Lung (tissue), 17 donors: ENCODE measurements at places on chromosomes 6 and 20.

DNA sequence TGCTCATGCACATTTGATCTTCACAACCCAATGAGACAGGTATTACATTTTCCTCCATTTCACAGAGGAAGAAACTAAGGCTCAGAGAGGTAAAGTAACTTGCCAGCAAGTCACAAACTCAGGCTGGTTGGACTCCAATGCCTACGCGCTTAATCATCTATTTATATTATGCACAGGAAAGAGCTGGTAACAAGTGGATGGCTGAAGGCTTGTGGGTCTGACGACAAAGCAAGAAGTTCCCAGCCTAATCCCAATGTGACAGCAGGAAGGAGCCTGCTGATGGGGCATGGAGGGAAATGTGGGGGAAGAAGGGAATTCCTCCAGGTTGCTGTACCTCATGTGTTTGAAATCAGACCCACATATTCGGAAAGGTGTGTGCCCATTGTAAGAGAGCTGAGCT lies 3.9 kb downstream of the CDH22 start:
- H3K4me3 ChIP-seq = no peak overlapping the region
- no peak for DNase-seq
- H3K27ac ChIP-seq = no peak overlapping the region
- peaks cover 27% of the 10 kb centered on the region for H3K27me3 ChIP-seq
- no peaks in the 10 kb centered on the region for H3K36me3 ChIP-seq

GRCh38 chr20:35490736-35491181 lies 35.4 kb downstream of the CEP250 start:
- H3K4me3 ChIP-seq = peak overlapping the region; percentile 19
- H3K27me3 ChIP-seq = no peaks in the 10 kb centered on the region
- peaks cover 7% of the 10 kb centered on the region for H3K36me3 ChIP-seq
- peak overlapping the region; percentile 50 for H3K27ac ChIP-seq
- no peaks in the 10 kb centered on the region for H3K4me1 ChIP-seq

DNA sequence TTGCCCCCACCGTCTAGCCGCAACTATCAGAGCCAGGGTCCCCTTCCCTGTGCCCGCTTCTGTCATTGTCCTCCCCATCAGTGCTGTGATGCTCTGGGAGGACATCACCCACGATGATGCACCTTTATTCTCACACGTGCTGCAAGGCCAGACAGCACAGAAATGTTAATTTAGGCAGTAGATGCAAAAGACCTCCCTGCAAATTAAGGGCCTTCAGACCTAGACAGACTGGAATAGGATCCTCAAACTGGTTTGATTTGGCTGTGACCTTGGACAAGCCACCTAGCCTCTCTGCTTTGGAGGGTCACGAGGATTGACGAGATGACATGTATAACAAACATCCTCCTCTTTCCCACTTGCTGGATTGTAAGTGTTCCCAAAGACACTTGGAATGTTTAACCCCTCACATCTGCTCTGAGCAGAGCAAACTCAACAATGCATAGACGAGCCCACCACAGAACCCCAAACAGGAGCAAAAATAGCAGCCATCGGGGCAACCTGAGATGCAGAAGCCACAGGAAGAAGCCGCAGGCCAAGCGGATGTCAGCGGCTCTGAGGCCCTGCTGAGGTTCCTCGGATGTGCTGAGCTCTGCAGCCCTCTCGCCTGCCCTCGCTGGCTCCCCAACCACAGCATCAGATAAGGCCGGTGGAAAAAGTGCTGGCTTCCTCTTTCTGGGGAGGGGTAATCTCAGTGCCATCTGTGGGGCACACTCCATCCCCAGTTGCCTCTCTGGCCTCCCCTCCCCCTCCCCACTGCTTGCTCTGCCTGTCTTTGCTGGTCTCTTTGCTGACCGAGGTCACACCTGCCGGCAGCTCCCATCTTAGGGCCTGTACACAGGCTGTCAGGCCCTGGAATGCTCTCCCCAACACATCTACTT lies 35.3 kb downstream of the TOX2 start:
- peaks cover 10% of the 10 kb centered on the region for H3K4me1 ChIP-seq
- H3K4me3 ChIP-seq = no peak overlapping the region
- H3K27me3 ChIP-seq = no peaks in the 10 kb centered on the region
- DNase-seq = no peak

GRCh38 chr6:3766214-3766613 lies 14.7 kb upstream of the PXDC1 start:
- H3K4me3 ChIP-seq = no peak overlapping the region
- no peak for DNase-seq
- no peaks in the 10 kb centered on the region for H3K36me3 ChIP-seq
- peaks cover 7% of the 10 kb centered on the region for H3K4me1 ChIP-seq
- H3K27me3 ChIP-seq = no peaks in the 10 kb centered on the region

DNA sequence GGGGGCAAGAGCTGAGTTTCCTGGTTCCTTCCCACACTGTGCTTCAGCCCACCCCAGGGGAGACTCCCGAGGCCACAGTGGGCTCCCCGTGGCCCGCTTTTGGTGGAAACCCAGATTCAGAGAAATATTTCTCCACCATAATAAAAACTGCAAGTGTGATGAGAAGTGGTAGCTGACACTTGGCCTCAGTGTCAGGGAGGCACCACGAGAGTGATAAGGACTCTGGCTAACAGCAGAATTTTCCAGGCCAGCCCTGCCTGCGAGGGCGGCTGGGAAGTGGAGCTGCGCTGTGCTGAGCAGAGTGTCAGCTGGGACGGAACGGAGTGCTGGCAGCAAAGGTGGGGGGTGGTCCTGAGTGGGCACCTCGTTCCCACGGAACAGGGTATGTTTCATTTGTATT lies 22.5 kb downstream of the SPATA2 start:
- H3K36me3 ChIP-seq = peaks cover 6% of the 10 kb centered on the region
- H3K4me3 ChIP-seq = no peak overlapping the region
- H3K27me3 ChIP-seq = no peaks in the 10 kb centered on the region
- H3K27ac ChIP-seq = no peak overlapping the region

DNA sequence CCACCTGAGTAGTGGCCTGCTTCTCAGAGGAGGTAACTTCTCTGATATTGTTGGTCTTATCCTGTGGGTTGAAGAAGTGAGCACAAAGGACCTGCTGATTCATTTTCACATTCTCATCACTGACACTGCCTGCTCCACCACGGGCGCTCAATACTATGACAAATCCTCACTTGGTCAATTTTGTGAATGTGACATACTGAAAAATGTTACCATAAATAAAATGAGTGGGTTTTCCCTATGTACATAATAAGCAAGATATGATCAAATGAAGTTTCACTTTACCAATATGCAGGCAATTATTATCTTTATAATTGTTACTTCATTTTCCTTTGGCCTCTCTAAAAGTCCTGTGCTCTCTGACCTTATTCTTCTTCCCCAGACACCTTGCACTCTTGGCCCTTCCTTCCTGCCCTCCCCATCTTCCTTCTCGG lies 71.5 kb upstream of the RIPOR2 start:
- H3K4me3 ChIP-seq = no peak overlapping the region
- no peak for DNase-seq
- H3K27me3 ChIP-seq = no peaks in the 10 kb centered on the region
- H3K36me3 ChIP-seq = no peaks in the 10 kb centered on the region
- peak overlapping the region; percentile 96 for H3K27ac ChIP-seq

DNA sequence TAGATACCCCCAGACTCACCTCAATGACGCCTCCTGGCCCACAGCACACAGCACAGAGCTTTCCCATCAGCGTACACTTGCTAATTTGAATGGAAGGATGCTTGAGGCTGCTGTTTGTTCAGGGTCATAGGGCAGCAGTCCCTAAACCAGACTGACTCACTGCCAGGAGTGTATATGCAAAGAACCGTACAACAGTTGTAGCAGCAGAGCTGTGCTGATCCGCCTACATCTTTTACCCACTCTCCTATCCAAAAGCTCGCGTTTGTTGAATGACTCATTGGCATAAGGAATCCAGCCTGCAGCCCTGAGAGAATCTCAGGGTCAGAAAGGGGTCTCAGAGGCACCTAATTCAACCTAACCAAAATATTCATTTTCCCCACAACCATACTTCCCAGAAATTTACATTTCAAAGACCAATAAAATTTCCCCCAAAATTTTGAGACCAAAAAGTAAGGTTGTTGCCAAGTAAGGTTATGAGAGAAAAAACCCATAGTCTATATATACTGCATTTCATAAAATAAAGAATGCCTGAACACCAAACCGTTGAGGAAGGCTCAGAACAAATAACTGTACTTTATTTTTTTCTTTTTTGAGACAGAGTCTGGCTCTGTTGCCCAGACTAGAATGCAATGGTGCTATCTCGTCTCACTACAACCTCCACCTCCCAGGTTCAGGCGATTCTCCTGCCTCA lies 35.3 kb upstream of the CCND3 start:
- H3K36me3 ChIP-seq = no peaks in the 10 kb centered on the region
- no peak for DNase-seq
- H3K4me1 ChIP-seq = peaks cover 3% of the 10 kb centered on the region
- H3K27me3 ChIP-seq = no peaks in the 10 kb centered on the region
- H3K27ac ChIP-seq = no peak overlapping the region

DNA sequence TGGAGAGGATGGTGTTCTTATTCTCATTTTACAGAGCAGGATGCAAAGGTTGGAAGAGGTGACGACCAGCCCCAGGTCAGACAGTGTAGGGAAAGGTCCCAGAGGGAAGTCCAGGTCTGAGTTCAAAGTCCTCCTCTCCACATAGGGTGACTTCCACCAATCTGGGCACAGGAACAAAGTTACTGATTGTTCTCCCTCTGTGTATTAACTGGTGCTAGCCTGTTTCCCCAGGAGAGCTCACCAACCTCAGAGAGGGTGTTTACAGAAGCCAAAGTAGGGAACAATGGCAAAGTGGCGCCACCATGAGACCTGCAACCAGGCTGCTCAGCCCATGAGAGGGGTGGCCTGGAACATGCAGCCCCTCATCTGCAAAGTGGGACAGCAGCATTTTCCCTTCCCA lies 16.8 kb upstream of the SIRPB1 start:
- DNase-seq = no peak
- H3K4me3 ChIP-seq = no peak overlapping the region
- no peaks in the 10 kb centered on the region for H3K27me3 ChIP-seq
- no peak overlapping the region for H3K27ac ChIP-seq
- no peaks in the 10 kb centered on the region for H3K4me1 ChIP-seq
- no peaks in the 10 kb centered on the region for H3K36me3 ChIP-seq

- H3K27ac ChIP-seq = no peak overlapping the region
- H3K27me3 ChIP-seq = no peaks in the 10 kb centered on the region
- DNase-seq = peak; percentile 67
- peaks cover 6% of the 10 kb centered on the region for H3K36me3 ChIP-seq
- H3K4me3 ChIP-seq = peak overlapping the region; percentile 68
Measured at GRCh38 chr6:110178626-110179405, 654 bp downstream of the WASF1 start.

DNA sequence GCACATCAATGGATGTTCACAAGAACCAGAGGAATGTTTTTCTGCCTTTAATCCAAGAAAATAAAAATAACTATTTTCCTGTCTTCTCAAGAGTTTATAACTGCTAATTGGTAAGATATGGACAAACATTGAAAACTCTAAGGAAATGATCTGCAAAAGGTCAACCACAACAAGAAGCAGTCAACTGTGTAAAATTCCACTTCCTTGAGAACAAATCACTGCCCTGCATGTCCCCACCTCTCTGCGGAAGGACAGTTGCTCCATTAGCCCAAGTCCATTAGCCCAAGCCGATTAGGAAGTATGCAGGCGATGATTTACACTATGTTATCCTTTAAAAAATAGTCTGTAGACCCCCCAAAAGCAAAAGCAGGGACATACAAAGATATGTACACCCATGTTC lies 27.6 kb downstream of the SLC22A23 start:
- H3K27me3 ChIP-seq = no peaks in the 10 kb centered on the region
- no peak for DNase-seq
- no peak overlapping the region for H3K4me3 ChIP-seq
- H3K36me3 ChIP-seq = no peaks in the 10 kb centered on the region
- peaks cover 3% of the 10 kb centered on the region for H3K4me1 ChIP-seq

DNA sequence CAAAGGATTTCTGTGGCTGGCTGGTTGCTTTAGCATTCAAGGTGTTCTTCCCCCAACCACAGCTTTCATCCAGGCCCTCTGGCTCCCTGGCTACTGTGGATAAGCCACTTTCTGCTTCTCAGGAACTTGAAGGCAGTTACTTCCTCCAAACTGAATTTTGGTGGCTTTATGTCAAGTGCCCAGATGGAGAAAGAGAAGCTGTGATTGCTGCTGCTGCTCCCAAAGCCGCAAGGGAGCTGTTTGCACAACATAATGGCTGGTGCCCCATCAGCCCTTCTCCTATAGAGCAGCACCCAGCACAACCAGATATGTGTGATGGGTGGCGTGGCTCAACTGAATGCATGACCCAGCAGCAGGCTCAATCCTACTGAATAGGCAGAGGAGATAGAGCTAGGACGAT lies 465.2 kb downstream of the MAFB start:
- H3K27me3 ChIP-seq = no peaks in the 10 kb centered on the region
- DNase-seq = no peak
- no peaks in the 10 kb centered on the region for H3K4me1 ChIP-seq
- no peak overlapping the region for H3K4me3 ChIP-seq

GRCh38 chr6:104640150-104640700 lies 219.5 kb downstream of the HACE1 start:
- H3K27ac ChIP-seq = no peak overlapping the region
- H3K36me3 ChIP-seq = no peaks in the 10 kb centered on the region
- H3K27me3 ChIP-seq = no peaks in the 10 kb centered on the region

DNA sequence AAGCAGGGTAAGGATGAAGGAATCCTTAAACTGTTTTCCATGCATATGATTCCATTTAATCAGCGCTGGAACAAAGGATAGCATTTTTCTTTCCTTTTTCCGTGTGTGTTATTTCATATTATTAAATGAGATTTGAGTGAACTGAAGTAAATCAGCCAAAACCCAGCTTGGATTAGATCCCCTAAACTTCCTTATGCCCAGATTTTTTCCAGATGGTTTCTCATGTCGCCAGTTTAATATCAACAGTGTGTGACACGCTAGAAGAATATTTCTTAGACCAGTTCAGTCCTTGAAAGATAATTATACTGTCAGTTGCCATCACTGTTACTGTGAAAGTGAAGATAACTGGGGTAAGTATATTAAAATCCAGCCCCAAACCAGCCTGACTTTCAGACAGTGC lies 1009.4 kb downstream of the KIF16B start:
- no peak for DNase-seq
- no peaks in the 10 kb centered on the region for H3K36me3 ChIP-seq
- no peak overlapping the region for H3K27ac ChIP-seq
- no peaks in the 10 kb centered on the region for H3K27me3 ChIP-seq

GRCh38 chr20:37397076-37397953 lies 51.4 kb downstream of the SRC start:
- H3K4me1 ChIP-seq = peaks cover 17% of the 10 kb centered on the region
- H3K27me3 ChIP-seq = no peaks in the 10 kb centered on the region
- no peak overlapping the region for H3K4me3 ChIP-seq
- H3K27ac ChIP-seq = no peak overlapping the region
- H3K36me3 ChIP-seq = no peaks in the 10 kb centered on the region

GRCh38 chr6:158010591-158011477 lies 29.2 kb downstream of the SYNJ2 start:
- H3K27ac ChIP-seq = peak overlapping the region; percentile 50
- peaks cover 24% of the 10 kb centered on the region for H3K4me1 ChIP-seq
- DNase-seq = no peak
- no peaks in the 10 kb centered on the region for H3K27me3 ChIP-seq
- no peaks in the 10 kb centered on the region for H3K36me3 ChIP-seq
